ENCODE measurements at places on chromosomes 3 and 15.

DNA sequence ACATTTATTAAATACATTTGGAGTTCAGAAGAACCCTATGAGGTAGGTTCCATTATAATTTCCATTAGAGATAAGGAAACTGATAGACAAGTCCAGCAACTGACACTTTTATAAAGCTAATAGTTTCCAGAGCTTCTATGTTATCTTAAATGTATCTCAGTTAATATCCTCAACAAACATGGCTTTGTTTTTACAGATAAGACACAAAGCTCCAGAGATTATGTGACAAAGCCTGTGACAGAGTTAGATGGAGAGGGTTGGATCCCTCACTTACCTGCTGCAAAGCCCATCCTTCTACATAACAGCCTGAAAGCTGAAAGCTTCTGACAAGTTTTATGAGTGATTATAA lies 473 bp upstream of the COMMD2 start:
- DNase-seq = no peak

GRCh38 chr3:187618722-187619121 lies 51.5 kb downstream of the SST start:
- DNase-seq = no peak

GRCh38 chr3:33063651-33064051 lies 33.3 kb downstream of the GLB1 start:
- DNase-seq = no peak

GRCh38 chr3:37646865-37647264 lies 214.8 kb upstream of the CTDSPL start:
- DNase-seq = no peak

GRCh38 chr3:152243721-152244516 lies 24.8 kb upstream of the MBNL1 start:
- DNase-seq = no peak

DNA sequence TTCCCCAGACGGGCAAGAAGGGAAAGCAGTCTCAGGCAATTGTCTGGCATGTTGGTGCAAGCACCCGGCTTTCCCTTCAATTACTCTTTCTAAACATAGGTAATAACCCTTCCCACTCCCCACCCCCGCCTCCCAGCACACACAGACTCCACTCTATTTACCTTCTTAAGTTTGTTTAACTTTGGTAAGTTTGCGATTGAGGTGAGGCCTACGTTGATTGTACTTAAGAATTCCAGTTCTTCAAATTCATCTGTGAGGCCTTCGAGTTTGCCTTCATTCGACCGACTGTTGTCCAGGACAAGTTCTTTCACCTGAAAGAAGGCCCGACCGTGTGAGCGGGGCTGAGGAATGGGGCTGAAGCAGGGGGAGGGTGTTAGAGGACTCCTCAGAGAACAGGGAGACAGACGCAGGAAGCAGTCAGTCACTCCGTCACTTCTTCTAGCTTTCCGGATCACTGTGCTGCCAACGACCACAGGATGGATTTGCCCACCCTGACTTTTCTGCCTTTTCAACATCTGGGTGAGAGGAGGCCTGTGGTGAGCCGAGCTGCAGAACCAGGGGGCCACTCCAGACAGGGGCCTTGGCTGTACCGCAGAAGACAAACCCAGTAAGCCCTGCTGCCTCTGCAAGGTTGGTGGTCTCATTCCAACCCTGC lies 33.0 kb downstream of the ANP32A start:
- no peak for DNase-seq

GRCh38 chr3:58039601-58040000 lies 31.4 kb downstream of the FLNB start:
- DNase-seq = no peak

DNA sequence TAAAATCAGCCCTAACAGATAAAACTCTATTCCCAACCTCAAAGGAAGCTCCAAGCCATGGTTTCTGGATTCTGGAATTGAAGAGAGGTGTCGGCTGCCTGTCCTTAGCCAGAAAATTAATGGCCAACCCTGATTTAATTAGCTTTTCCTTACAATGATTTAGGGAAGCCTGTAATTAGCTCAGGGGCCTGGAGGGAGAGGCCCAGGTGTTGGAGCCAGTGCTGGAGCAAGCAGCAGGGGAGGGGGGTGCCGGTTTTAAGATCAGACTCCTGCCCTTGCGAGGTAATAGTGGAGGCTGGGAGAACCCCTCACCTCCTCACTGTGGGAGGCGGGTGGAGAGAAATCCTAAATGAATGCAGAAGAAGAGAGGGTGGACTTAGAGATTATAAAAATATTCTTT lies 14.7 kb upstream of the ATP2B2 start:
- no peak for DNase-seq

DNA sequence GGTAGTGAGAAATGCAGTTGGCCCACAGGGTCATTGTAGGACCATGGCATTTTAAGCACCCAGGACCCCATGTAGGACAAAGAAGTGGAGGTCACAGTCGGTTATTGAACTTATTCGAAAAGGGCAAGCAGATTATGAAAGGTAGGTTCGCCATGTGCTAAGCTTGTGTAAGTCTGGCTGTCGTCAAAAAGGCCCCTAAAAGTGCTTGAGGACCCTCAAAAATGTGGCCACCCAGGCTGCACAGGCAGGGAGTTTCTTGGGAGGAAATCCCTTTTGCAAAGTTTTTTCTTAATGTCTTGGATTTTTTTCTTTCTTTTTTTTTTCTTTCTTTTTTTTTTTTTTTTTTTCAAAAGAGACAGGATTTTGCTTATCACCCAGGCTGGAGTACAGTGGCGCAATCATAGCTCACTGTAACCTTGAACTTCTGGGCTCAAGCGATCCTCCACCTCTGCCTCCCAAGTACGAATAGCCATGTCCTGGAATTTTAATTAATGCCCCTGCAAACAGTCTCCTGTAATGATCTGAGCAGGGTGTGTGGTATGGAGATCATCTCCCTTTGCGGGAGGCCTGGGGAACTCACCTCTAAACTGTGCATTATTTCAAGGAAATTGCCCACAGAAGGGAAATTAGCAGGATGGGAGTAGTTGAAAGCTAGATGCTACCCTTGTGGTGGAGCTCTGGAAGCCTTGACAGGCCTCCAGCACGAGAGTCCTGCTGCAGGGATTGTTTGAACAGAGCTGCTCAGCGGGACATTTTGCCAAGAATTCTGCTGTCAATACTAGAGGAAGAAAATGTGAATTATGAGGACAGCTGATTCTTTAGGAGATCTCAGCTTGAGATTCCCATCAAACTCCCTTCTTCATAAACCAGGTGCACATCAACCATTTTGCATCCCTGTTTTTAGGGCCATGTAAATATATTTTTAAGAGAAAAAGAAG lies 28.4 kb downstream of the THSD4 start:
- no peak for DNase-seq

DNA sequence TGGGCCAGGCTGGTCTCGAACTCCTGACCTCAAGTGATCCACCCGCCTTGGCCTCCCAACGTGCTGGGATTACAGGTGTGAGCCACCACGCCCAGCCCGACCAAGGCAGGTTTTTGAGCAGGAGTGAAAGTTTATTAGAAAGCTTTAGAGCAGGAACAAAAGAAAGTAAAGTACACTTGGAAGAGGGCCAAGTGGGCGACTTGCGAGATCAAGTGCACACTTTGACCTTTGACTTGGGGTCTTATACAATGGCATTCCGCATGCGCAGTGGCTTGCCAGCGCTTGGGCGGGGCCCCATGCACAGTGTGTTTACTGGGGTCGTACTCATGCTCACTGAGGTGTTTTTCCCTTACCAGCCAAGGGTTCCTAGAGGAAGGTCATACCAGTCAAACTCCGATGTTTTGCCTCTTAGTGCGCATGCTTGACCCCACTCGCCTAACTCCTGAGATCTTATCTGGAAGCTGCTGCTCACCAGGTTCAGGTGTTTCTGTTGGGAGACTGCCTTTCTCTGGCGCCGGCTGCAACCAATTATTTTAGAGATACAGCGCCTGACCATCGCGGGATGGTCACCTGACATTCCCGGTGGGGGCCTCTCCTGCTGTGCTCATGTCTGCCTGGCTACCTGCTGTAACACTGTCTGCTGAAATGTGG lies 46.9 kb upstream of the FLNB start:
- no peak for DNase-seq

- no peak for DNase-seq
These were observed 109.4 kb downstream of the ATP8B4 start for GRCh38 chr15:50009634-50010033.

- DNase-seq = peak; percentile 82
These were observed 201.2 kb downstream of the GOLGA6L6 start for GRCh38 chr15:20340331-20340811.

DNA sequence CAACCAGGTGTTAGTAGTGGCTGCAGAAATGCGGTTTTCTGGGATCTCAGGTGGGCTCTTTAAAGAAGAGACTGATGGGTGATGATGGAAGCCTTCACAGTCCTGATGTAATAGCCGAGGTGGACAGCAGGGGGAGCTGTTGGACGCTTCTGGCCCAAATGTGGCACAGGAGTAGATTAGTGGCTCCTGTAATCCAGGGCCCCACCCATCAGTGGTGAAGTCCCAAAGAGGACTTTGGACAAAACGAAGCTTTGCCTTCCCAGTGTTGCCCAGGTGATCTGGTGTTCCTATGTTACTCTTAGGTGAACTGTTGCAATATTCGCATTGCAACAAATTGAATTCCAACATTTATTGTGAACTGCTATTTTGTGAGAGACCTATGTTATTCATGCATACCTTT lies 31.8 kb upstream of the MYZAP start:
- peak; percentile 68 for DNase-seq

GRCh38 chr15:75594276-75594675 lies 15.2 kb upstream of the PTPN9 start:
- no peak for DNase-seq

- DNase-seq = no peak
These were observed 961 bp upstream of the ABHD2 start for GRCh38 chr15:89087161-89087829.

DNA sequence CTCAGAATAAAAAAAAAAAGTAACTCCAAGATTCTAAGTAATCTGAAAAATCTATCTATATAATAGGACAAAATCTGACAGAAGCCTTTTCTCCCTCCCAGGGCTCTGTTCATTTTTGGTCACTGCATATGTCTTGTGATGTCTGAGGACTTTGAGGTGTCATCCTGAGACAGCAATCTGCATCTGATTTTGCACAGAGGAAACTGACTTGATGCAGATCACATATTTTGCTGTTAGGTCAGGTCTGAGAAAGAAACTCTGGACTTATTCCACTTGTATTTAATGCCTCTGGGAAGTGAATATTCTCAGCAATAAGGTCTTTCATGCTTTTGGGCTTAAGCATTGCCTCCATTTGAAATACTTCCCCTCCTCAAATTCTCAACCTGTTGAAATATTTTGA lies 295.2 kb upstream of the THBS1 start:
- no peak for DNase-seq

- DNase-seq = no peak
These were observed 17.1 kb downstream of the ARHGAP31 start for GRCh38 chr3:119311081-119311925.

DNA sequence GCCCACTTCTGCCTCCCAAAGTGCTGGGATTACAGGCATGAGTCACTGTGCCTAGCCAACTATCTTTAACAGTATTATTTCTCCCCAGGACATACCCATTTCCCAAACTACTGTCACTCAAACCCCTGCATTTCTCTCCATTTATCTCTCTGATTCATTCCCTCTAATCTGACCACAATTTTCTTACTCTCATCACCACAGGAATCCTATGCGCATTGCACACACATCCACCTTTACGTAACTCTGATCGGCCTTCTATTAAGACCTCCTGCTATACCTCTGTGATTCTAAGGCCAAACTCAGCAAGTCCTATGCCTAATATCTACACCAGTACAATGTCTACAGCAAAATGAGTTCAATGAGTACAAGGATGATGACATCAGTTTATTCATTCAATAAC lies 235.0 kb downstream of the ULK4 start:
- no peak for DNase-seq

GRCh38 chr3:69197922-69198530 lies 75.6 kb upstream of the LMOD3 start:
- DNase-seq = no peak

GRCh38 chr15:98775498-98776230 lies 127.3 kb downstream of the IGF1R start:
- DNase-seq = no peak

GRCh38 chr15:72682772-72683171 lies 3.2 kb downstream of the HIGD2B start:
- no peak for DNase-seq

DNA sequence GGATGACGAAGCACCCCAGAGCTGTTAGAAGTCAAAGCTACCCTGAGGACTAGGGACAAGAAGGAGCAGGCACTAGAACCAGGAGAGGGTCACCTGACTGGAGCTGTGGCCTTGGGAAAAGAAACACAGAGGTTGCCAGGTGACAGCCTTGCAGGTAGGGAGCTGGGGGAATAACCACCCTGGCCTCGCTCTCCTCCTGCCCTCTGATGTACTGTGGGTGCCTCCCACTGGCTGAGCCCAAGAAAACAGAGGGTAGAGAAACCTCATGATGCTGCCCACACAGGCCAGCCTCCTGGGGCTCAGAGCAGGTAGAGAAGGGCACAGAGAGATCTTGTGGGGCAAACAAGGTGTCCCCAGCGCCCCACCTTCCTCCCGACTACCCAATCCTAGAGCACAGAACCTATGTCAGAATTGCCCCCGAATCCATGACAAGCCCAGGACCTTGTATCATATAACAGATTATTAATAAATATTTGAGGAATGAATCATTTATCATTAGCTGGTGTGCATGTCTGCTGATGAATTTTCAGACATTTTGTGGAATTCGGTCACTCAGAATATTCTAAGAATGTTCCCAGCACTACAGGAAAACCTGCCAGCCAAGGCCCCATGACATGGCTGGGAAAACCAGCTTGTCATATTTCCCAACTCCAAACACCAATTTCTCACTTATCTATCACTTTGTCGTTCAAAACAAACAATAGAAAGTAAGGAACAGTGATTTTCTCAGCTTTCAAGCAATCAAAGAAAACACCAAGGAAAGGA lies 59.8 kb upstream of the MEX3B start:
- no peak for DNase-seq

- no peak for DNase-seq
These were observed 74.2 kb upstream of the FBN1 start for GRCh38 chr15:48719668-48720067.

DNA sequence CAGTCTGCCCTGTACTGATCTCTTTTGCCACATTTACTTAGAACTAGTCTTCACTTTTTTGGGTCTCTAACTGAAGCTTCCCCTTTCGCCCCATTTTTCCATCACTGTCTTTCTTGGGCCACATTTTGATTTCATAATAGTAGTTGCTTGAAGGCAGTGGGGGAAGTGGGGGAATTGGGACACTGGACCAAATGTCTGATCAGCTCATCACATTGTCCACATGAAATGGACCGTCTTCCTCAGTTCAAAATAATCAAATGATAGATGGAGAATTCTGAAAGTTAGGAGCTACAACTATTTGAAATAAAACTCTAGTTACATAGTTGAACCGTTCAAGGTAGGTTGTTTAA lies 747 bp downstream of the PDCD6IP start:
- no peak for DNase-seq

DNA sequence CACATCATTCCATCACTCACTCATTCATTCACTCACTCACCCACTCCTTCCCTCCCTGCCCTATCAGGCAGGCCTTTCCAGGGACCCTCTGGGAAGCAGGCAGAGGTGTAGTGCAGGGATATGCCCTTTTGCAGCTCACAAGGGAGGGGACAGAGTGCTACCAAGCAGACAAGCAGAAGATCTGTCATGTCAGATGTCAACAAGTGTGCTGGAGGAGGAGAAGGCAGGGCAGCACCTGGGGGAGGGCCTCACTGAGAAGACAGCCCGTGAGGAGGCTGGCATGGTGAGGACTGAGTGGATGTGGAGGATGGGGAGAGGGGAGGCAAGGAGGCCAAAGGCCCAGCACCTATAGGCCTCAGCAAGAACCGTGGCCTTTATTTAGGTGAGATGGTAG lies 15.3 kb downstream of the ABTB1 start:
- no peak for DNase-seq
